ENCODE measurements at places on chromosomes 2 and 18.

DNA sequence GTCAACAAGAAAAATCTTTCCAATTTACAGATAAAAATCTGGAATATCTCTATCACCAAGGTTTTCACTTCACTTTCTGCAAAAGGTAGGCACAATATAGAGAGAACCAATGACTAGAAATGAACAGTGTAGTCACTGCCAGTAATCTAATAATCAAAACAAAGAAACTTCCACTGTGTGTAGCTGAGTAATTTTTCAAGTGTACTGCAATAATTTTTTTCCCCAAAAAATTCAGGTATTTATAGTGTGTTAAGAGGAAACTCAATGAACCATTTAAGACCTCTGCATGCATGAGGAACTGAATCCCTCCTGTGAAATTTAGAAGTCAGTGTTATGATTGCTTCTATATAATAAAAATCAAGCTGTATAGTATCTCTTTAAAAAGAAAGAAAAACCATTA lies 121.8 kb downstream of the MEMO1 start:
- no peak for DNase-seq

DNA sequence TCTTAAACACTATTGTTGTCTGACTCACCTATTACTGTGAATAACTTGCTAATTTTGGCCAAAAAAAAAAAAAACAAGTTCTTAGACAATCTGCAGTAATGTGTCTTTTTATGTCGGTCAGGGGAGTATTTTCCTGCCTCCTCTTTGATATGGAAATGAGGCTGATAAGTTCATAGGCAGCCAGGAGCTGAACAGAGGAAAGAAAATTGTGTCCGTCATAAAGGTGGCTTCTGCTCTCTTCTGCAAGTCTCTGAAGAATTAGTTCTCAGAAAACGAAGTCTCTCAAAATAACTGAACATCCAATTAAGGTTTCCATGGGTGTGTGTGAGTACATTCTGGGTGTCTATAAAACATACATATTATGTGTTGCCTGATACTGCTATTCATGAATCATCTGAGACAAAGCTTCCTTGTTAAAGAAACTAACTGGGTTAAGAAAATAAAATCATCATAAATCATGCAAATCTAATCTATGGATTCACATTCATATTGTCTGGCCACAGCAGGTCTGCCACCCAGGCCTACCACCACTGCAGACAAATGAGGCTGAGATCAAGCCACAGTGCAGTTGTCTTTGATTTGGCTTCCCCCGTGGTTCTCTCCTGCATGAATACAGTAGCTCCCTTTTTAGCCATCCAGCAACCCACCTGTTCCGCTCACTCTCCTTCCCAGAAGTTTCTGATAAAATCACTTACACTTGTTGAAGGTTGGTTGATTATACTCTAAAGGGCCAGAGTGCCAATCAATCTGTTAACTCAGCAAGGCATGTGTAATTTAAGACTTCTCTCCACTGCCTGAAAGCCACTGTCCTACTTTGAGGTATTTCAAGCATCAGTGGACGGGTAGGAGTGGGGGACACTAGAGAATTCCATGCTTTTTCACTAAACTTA lies 19.4 kb upstream of the SP5 start:
- no peak for DNase-seq

GRCh38 chr2:1801541-1801940 lies 57.2 kb upstream of the PXDN start:
- no peak for DNase-seq

GRCh38 chr2:121519732-121520640 lies 10.7 kb upstream of the RNU4ATAC start:
- no peak for DNase-seq

- DNase-seq: no peak
Observed at GRCh38 chr18:47420130-47420529, 168.7 kb upstream of the SKOR2 start.

- no peak for DNase-seq
Observed at GRCh38 chr2:154850532-154850931, 152.0 kb downstream of the KCNJ3 start.

GRCh38 chr2:205772983-205773382 lies 90.7 kb downstream of the NRP2 start:
- no peak for DNase-seq

Data from fibroblast of the conjunctiva (primary cell).